ENCODE measurements at places on chromosomes 3 and 15.

GRCh38 chr15:24933716-24934115, 21.1 kb upstream of the SNRPN start:
- DNase-seq = no peak

GRCh38 chr15:79341396-79341795, 30.5 kb downstream of the TMED3 start:
- no peak for DNase-seq

- DNase-seq = no peak
These were observed 21.7 kb downstream of the GRIP2 start for GRCh38 chr3:14518432-14518802.

DNA sequence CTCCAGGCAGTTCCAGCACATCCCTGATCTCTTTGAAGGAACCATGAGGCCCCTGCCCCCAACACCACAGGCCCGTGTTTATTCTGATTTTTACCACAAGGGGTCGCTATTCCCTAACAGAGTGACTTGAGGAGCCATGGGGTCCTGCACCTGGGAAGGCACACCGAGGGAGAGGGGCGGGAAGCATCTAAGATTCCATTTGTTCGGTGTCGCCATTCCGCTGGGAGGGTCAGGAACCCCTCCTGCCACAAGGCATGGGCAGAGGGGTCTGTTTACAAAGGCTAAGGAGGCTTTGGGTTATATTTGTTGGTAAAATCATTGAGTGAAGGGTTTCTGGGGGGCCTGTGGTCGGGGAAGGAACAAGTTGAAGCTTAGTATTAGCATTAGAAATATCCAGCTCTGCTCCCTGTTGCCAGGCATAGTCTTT, 77.1 kb downstream of the WDR76 start:
- peak; percentile 71 for DNase-seq

DNA sequence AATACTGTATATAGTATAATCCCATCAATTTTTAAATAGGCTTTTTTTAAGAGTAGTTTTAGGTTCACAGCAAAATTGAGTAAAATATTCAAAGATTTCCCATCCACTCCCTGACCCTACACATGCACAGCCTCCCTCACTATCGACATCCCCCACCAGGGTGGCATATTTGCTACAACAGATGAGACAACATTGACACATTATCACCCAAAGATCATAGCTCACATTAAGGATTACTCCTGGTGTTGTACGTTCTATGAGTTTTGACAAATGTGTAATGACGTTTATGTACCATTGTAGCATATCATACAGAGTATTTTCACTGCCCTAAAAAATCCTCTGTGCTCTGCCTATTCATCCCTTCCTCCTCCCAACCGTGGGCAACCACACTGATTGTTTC, 39.3 kb downstream of the LHFPL4 start:
- DNase-seq = no peak

GRCh38 chr3:127448161-127448561, 142.4 kb downstream of the TPRA1 start:
- DNase-seq = no peak

DNA sequence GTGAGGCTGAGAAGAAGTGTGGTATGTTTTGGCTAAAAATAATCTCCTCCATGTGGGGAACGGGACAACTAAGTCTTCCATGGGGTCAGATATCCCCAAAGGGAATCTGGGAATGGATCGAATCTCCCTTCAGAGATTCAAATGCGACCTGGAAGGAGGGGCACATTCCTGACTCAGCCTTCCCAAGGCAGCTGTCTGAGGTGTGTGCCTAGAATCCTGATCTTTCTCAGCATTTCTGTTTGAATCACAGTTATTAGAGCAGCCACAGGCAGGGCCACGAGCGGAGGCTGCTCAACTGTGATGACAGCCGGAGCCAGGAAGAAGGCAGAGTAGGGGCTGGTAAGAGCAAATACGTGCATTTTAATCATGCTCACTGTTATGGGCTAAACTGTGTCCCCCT, 135.1 kb downstream of the ADAMTS17 start:
- DNase-seq = no peak

- DNase-seq = no peak
These were observed 40.6 kb downstream of the SLC9C1 start for GRCh38 chr3:112253301-112253971.

GRCh38 chr15:99845009-99845408, 111.8 kb upstream of the LYSMD4 start:
- DNase-seq = no peak

GRCh38 chr3:138578961-138579574, 15.0 kb downstream of the CEP70 start:
- DNase-seq = no peak

GRCh38 chr3:129104051-129104450, 17.6 kb downstream of the RAB43 start:
- DNase-seq = no peak

GRCh38 chr3:114127517-114127916, 51.3 kb downstream of the DRD3 start:
- DNase-seq = no peak

GRCh38 chr3:127747751-127748521, 74.4 kb downstream of the MGLL start:
- DNase-seq = peak; percentile 86

DNA sequence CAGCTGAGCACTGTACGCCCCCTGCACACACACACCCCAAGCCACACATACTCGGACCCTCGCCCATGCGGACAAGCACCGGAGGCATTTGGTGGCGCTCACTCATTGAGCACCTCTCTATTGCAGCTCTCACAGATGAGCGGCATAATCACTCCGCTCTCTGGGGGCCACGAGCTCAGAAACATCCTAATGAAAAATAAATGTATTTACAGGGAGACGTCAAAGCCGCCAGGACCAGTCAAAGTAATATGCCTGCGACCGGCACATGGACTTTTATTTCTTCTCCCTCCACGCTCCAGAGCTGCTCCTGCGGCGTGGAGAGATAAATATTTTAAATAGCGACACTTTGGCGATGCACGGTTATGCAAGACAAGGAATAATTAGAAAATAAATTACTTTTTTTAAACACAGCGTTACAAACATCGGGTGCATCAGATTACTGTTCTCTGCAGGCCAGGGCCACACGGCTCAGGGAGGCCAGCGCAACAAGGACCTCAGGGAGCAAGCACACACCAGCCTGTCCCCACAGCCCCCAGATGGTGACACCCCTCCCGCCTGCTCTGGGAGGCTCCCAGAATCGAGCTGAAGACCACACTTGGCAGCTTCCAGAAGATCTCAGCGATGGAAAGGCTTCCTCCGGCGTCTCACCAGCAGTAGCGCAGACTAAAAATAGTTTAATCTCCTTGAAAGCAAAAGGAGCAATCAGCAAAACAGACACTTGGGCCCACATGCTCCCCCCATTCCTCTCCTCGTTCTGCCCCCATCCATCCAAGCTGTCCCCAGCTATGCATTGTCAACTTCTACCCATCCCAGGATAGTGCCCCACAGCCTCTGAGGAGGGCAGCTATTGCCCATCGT, 48.0 kb downstream of the CACNA2D2 start:
- DNase-seq = no peak

DNA sequence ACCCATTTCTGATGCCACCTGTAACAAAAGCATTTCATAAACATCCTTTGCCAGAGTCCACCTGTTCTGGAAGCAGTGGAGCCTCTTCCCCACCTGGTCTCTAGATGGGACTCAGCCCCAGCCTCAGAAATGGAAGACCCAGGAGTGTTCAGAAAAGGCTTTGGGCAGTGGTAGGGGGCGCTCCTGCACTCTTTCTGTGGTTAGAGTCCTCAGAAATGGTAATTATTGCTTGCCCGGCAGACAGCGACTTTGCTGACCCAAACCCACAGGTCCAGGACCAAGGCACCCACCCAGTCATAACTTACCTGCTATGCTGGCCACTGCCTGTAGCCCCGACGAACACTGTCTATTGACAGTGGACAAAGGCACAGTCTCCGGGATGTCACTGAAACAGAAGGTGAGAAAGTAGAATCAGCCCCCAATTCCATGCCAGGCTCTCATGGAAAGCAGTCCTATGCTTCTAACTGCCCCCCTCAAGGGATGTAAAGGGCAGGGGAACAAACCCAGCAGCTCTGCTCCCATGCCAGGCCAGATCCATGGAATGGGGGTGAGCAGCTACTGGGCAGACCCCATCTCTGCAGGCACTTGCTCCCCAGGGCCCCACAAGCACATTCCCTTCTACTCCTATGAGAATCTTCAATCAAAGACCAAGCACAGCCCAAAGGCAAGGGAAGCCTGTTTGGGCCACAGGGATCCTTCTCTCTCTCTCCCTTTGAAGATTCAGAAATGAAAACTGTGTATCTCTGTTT, 5.1 kb downstream of the ACAA1 start:
- DNase-seq = peak; percentile 27

DNA sequence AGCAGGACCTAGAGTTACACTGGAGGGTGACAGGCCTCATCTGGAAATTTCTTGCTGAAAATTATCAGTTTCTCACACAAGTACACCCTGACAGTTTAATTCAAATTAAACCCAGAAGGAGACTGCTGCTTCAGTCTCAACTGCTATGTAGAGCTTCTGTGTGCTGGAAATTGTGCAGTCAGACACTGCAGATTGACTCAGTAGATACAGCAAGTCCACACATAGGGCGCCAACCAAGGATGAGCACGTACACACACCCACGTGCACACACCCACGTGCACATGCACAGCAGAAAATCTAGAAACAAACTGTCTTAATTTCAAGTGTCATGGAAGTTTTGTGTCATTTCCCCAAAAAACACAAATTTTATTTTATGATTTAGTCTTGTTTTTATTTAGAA, 192.9 kb downstream of the PDE8A start:
- no peak for DNase-seq

Measured in ACHN (cell line).